Renal cortex interstitium (tissue), 15 donors: ENCODE measurements at places on chromosomes 7 and 10.
A peak's percentile ranks its signal among the peaks of the same experiment; 100 is the strongest.

DNA sequence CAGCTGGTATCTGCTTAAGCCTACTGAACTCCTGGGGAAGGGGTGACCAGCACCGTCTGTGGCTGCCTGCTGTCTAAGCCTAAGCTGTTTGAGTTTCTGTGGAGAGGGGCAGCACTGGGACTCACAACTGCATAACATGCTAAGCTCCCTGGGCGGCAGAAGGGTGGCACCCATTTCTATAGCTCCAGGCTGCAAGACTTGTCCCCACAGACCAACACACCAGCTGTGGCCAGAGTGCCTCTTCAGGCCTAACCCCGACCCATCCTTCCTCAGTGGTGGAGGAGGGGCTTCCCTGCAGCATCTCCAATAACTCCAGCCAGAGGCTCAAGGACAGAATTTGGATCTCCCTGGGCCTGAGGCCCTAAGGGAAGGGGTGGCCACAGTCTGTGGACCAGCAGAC, 464.1 kb downstream of the SEMA3D start:
- no peak for DNase-seq

DNA sequence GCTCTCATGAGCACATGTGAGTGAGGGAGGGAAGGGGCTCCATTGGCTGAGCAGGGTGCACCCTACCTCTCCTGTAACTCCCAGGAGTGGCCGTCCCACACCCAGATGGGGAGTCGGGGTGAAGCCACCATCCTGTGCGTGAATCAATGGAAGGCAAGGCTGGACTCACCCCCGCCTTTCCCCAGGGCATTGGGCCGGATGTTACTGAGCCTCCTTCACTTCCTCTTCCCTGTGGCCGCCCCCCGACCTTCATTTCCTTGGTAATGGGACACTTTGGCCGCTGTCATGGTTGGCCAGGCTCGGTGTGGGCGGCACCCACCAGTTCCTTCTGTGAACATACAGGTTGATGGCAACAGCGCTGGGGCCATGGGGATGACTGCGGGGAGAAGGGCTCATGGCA, 209.0 kb downstream of the MGMT start:
- no peak for DNase-seq

DNA sequence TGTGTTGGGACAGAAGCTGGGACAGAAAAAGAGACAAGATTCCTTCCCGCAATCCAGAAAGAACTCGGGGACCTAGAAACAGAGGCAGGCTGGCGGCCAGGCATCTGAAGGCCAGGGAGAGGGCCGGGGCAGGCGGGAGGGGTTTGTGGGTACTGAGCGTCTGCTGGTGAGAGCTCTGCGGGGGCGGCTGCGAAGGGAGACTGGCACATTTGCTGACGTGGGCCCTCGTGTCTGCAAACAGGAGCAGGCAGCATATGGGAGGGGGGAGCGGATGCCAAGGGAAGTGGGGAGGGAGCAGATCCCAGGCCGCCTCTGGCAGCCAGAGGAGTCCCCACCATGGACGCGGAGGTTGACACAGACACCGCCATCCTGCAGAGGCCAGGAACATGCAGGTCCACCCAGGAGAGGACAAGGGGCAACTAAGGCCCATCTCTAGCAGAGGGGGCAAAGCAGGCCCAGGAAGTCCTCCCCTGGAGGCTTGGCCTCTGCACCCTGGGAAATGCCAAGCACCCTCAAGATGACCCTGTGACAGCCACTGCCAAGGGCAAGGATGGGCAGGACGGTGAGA, 32.2 kb downstream of the KCNH2 start:
- peak; percentile 70 for DNase-seq

DNA sequence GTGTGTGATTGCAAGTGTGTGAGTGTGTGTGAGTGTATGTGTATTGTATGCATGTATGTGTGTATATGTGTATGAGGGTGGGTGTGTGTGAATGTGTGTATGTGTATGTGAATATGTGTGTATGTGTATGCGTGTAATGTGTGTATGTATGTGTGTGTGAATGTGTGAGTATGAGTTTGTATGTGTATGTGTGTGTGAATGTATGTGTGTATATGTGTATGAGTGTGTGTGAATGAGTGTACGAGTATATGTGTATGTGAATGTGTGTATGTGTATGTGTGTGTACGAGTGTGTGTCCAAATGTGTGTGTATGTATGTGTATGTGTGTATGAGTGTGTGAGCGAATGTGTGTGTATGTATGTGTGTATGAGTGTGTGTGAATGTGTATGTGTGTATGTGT, 8.2 kb upstream of the GALNTL5 start:
- DNase-seq = no peak

DNA sequence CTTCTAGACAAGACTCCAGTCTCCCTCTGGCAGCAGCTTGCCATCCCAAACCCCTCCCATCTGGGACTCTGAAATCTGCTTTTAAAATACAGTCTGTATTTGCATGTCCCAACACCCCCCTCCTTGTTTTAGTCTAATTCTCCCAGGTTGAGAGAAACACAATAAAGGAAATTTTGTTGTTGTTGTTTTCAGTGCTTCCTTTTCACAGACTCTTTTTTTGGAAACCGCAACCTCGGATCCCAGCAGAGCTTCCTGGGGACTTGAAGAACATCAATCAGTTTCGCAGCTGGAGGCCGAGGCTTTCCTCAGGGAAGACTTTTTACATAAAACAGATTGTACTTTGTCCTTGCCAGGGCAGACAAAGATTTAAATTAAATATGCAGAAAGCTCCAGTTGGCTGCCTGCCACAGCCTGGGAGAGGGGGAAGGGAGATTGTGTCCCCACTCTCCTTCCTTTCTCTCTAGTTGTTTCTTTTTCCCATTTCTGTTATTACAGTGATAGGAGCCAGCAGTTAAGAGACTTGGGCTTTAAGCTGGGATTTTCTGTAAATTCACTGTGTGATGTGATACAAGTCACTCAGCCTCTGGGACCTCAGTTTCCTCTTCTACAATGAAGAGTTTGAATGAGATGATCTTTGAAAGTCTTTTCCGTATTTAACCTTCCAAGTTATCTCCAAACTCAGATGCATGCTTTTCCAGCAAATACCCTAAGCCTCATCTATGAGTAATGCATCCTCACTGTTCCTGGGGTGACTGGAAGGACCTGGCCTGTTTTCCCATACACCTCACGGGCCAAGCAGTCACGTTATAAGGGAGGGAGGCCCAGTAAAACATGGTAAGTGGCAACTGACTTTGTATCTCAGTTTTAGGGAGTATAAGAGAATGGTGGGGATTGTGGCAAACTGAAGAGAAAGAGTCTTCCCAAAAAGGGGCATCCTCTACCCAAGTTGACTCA, 192.3 kb downstream of the REEP3 start:
- DNase-seq = peak; percentile 87

DNA sequence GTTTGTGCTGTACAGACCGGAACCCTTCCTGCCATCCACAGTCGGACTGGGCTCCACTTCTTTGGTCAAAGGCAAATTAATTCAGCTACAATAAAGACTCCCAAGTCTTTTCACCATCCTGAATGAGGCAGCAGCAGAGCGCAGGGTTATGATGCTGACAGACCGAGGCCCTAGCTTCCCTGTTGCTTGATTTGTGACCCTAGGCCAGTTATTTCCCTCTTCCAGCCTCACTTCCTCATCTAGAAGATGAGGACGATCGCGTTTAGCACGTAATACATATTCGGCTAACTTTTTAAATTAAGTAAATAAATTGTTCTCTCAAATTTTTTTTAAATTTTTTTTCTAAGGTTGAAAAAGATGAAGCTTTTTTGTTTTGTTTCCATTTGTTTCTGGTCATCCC, 18.1 kb downstream of the ADRB1 start:
- DNase-seq = no peak

GRCh38 chr7:26910221-26910620, 45.8 kb upstream of the SKAP2 start:
- DNase-seq = no peak

DNA sequence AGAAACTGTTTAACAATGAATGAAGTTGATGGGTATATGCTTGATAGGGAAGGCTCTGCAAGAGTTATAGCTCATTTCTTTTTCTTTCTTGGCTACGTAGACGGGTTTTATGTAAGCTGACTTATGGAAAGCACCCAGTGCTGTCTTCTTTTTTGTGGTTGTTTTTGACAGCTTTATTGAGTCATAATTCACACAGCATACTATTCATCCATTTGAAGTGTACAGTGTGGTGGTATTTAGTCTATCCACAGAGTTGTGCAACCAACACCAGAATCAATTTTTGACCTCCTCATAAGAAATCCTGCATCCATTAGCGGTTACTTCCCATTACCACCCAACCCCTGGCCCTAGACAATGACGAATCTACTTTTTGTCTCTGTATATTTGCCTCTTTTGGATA, 240.6 kb upstream of the KIAA1217 start:
- DNase-seq = no peak

GRCh38 chr7:133535308-133535707, 282.4 kb downstream of the EXOC4 start:
- DNase-seq = no peak

GRCh38 chr7:74441801-74442200, 11.9 kb upstream of the GTF2IRD1 start:
- DNase-seq = no peak

- no peak for DNase-seq
These were observed 26.9 kb upstream of the EPHB6 start for GRCh38 chr7:142827951-142828500.

- DNase-seq = no peak
These were observed 350.8 kb upstream of the BMPER start for GRCh38 chr7:33554576-33554975.

DNA sequence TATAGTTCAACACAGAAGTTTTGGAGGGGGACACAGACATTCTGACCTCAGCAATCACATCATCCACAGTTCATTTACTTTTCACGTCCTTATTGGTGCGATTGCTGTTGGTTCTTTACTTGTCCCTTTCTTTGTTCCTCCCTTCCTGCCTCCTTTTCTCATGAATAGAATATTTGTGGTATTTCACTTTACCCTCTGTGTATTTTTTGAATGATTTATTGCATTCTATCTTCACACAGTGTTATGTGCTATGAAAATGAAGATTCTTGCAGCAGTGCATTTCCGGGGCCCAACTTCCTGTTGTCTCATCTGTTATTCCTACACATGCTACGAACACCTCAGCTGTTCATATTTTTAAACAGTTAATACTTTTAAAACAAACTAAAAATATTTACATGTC, 179.6 kb downstream of the ZMYND11 start:
- DNase-seq = no peak

- DNase-seq = no peak
These were observed 5.6 kb downstream of the CCSER2 start for GRCh38 chr10:84333864-84334451.

DNA sequence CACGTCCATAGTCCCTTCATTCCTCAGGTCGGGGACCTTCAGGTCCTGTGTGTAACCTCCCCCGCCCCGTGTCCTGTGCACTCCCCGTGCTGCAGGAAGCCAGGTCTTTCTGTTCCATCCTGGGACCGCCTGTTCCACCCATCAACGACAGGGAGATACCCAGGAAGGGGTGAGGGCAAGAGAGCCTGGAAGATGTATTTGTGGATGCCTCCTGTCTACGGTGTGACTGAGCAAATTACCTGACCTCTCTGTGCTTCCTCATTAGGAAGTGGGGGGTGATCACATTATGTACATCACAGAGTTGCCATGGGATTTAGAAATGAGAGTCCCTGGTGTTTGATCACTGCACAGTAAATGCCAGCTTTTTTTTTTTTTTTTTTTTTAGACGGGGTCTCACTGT, 46.3 kb downstream of the GRID2IP start:
- DNase-seq = no peak

- no peak for DNase-seq
These were observed 27.6 kb upstream of the RNF32 start for GRCh38 chr7:156612930-156613329.

GRCh38 chr7:116024826-116025809, 5.4 kb downstream of the TFEC start:
- no peak for DNase-seq

GRCh38 chr7:121307021-121307574, 21.7 kb upstream of the WNT16 start:
- no peak for DNase-seq

- no peak for DNase-seq
These were observed 21.0 kb downstream of the ITPRIP start for GRCh38 chr10:104317269-104317710.

- no peak for DNase-seq
These were observed at the start of gene PRR15 for GRCh38 chr7:29563590-29564495. PRR15 (plus strand) TSS chr7:29563835; CDS start chr7:29566330, 2,495 bp downstream.

GRCh38 chr7:538764-539685, 19.4 kb upstream of the PDGFA start:
- DNase-seq = no peak

DNA sequence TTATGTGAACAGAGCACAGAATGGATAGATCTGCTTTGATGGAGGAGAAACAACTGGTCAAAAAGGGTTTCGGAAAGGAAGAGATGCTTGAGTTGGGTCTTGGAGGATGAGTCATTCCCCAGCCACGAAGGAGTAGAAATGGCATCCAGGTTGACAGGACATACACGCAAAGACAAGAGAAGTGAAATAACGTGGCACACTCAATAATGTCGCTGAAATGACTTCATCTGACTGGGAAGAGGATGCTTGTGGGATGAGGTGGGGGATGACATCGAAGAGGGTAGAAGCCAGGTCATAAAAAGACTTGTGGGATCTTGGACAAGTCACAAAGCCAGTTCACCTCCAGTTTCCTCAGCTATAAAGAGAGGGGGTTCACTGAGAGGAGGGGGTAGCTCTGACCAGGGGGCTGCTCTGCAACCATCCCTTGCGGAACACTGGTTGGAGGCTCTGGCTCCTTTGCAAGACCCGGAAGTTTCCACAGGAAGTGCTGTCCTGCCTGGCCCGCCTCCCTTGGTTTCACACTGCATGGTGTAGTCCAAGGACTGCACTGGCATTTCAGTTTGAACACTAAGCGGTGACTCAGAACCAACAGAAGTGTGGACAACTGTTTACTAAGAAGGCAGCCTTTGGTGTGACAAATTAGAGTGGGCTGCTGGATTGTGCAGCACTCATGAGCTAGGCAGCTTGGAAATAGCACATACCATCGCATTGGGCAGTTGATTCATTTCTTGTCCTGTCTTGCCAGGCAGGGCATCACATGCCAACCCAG, 189.9 kb upstream of the ADO start:
- DNase-seq = no peak

GRCh38 chr10:123381224-123381623, 227.0 kb downstream of the BUB3 start:
- no peak for DNase-seq

GRCh38 chr10:123995082-123995460, 98.3 kb downstream of the CHST15 start:
- DNase-seq = no peak

DNA sequence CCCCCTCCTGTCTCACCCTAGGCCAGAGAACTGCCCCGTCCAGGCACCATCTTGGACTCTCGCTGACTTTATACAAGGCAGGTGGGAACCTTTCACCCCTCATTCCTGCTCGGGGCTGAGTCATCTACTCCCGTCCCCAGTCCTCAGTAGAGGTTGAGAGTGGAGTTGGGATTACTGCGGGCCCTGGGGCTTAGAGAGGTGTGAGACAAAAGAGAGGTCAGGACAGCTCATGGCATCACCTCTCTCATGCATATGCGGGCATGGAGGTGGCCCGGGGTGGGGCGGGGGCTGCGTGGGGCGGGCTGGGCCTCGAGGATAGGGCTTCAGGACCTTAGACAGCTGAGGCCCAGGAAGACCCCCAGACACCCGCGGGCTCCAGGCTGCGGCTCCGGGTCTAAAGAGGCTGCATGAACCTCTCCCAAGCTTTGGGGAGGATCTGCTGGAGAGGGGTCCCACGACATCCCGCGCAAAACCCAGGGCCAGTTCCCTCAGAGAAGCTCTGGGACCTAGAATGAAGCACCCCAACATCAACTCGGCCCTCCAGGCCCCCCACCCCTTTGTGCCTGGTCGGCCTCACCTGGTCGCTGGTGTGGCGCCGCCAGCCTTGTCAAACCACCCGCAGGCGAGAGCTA, 317 bp downstream of the PDZD7 start:
- no peak for DNase-seq

GRCh38 chr10:52526251-52526823, 212.3 kb downstream of the DKK1 start:
- DNase-seq = no peak

GRCh38 chr10:59109826-59110225, 66.6 kb upstream of the PHYHIPL start:
- DNase-seq = no peak
